CD14-positive monocyte (primary cell): ENCODE measurements at places on chromosomes 7 and 10.
A peak's percentile ranks its signal among the peaks of the same experiment; 100 is the strongest.

DNA sequence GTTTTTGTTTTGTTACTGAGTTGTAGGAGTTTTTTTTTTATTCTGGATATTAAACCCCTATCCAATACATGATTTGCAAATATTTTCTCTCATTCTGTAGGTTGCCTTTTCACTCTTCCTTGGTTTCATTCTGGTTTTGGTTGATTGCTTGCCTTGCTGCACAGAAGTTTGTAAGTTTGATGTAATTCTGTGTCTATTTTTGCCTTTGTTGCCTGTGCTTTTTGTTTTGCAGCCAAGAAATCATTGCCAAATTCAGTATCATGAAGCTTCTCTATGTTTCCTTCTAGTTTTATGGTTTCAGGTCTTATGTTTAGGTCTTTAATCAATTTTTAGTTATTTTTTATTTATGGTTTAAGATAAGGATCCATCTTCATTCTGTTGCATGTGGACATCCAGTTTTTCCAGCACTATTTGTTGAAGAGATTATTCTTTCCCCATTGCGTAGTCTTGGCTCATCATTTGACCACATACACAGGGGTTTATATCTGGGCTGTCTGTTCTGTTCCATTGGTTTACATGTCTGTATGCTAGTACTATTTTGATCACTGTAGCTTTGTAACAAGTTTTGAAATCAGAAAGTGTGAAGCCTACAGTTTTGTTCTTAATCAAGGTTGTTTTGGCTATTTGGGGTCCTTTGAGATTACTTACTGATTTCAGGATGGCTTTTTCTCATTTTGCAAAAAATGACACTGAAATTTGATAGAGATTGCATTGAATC, 26.4 kb downstream of the BMPR1A start:
- no peaks in the 10 kb centered on the region for H3K4me1 ChIP-seq
- no peak overlapping the region for H3K4me3 ChIP-seq
- no peak for DNase-seq
- H3K27me3 ChIP-seq: no peaks in the 10 kb centered on the region
- H3K36me3 ChIP-seq: no peaks in the 10 kb centered on the region

GRCh38 chr10:44314802-44315460, 70.0 kb downstream of the CXCL12 start:
- DNase-seq: no peak
- no peaks in the 10 kb centered on the region for H3K27me3 ChIP-seq

- no peaks in the 10 kb centered on the region for H3K36me3 ChIP-seq
- no peaks in the 10 kb centered on the region for H3K4me1 ChIP-seq
- no peak for DNase-seq
Observed at GRCh38 chr7:23234569-23235296, 11.8 kb upstream of the GPNMB start.

GRCh38 chr7:106618480-106618879, 42.5 kb downstream of the CCDC71L start:
- H3K4me1 ChIP-seq: no peaks in the 10 kb centered on the region
- H3K27me3 ChIP-seq: no peaks in the 10 kb centered on the region
- no peak overlapping the region for H3K4me3 ChIP-seq
- no peak for DNase-seq

- H3K4me3 ChIP-seq: no peak overlapping the region
- no peak overlapping the region for H3K27ac ChIP-seq
- peaks cover 13% of the 10 kb centered on the region for H3K4me1 ChIP-seq
Observed at GRCh38 chr10:88964869-88965415, 12.4 kb upstream of the ACTA2 start.

DNA sequence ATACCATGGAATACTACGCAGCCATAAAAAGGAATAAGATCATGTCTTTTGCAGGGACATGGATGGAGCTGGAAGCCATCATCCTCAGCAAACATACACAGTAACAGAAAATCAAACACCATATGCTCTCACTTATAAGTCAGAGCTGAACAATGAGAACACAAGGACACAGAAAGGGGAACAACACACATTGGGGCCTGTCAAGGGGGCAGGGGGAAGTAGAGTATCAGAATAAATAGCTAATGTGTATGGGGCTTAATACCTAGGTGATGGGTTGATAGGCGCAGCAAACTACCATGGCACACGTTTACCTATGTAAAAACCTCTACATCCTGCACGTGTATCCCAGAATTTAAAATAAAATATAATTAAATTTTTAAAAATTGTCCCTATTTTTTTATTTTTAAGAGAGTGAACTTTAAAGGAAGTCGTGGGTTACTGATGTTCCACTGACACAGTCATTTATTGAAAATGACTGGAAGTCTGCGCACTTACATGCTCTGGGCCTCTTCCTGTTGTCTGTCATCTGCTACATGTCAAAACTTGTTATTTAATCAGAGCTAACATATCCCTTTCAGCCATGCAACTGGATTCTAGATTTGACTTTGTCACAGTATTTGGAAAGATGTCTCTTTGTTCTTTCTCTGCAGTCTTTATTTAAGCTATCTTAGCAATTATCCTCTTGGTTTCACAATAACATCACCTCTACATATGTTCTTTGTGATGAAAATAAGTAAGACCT, 73.7 kb upstream of the ABCB5 start:
- DNase-seq: peak; percentile 17
- H3K27ac ChIP-seq: no peak overlapping the region
- no peaks in the 10 kb centered on the region for H3K4me1 ChIP-seq

DNA sequence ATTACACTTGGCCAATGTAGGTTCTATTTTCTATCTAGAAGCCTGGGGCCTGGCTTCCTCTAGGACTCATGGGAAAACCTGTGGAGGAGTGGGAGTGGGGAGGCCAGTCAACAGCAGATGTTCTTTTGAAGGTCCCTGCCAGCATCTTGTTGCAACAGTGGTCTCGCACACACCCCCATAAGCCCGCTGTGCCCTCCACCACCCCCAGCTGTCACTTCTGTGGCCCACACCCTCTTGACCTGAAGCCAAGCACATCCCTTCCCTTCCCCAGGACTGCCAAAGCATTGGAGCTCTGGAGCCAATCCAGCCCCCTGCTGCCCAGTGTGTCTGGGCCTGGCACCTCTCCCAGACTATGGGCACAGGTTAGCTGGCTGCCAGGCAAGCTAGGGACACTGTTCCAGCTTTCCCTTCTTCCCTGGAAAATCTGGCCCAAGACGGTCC, 1.9 kb upstream of the STX1A start:
- no peak for DNase-seq
- peaks cover 79% of the 10 kb centered on the region for H3K27me3 ChIP-seq
- no peak overlapping the region for H3K4me3 ChIP-seq
- H3K36me3 ChIP-seq: no peaks in the 10 kb centered on the region
- no peak overlapping the region for H3K27ac ChIP-seq

DNA sequence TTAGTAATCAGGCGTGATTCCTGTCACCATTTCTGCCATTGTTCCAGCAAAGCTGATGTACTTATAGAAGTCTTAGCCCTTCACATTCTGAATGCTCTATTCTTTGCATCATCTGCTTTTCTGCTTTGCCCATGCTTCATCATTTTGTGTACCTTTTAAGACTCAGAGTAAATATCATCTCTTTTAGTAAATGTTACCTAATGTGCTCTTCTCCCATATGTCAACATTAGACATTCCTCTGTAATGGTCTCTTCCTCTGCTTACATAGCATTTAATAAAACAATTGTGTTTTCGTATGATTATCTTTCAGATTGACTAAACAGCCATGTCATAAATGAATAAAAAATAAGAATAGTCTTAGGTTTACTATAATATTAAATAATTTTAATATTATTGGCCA, 719.6 kb upstream of the GRM3 start:
- H3K27ac ChIP-seq: no peak overlapping the region
- no peaks in the 10 kb centered on the region for H3K4me1 ChIP-seq
- no peak overlapping the region for H3K4me3 ChIP-seq
- no peaks in the 10 kb centered on the region for H3K36me3 ChIP-seq
- no peaks in the 10 kb centered on the region for H3K27me3 ChIP-seq
- DNase-seq: no peak

DNA sequence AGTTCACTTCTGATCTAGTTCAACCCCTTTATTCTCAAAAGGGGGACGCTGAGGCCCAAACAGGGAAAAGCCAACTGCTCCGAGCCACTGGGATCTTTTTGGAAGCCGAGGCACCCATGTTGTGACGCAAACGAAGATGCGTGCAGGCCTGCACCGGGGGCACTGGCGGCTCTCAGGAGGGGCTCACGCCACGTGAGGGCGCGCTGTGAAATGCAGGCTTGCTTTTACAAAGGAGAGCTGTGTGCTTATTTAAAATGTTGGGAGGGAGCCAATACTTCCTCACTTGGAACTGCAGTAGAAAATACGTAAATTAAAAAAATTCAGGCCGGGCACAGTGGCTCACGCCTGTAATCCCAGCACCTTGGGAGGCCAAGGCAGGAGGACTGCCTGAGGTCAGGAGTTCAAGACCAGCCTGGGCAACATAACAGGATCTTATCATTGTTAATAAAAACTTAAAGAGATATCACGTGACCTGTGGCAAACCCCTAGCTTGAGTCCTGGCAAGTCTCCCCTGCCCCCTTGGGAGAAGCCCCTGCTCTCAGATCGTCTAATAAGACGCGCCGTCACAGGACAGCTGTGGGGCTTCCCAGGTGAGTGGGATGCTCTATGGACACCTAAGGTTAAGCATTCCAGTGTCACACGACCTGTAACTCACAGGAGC, 16.3 kb downstream of the BRI3 start:
- no peaks in the 10 kb centered on the region for H3K4me1 ChIP-seq
- H3K4me3 ChIP-seq: no peak overlapping the region
- peaks cover 50% of the 10 kb centered on the region for H3K36me3 ChIP-seq
- no peak overlapping the region for H3K27ac ChIP-seq
- no peaks in the 10 kb centered on the region for H3K27me3 ChIP-seq

DNA sequence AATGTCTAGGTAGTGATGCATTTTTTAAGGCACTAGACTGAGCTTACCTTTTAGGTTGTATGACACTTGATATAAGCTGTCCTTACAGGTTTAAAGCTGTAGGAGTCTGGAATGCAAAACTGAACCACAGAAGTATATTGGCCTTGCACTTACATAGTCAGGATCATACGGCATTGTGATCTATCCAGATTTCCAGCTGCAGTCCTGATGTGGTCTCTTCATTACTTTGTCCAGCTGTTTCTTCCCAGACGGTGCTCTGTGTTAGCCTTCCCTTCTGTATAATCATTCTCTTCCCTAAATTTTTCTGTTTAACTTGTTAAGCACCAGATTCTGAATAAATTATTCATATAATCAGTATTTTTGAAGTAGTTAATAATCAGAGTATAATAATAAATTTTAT, 67.1 kb downstream of the AUTS2 start:
- DNase-seq: no peak
- H3K4me3 ChIP-seq: no peak overlapping the region
- H3K27me3 ChIP-seq: no peaks in the 10 kb centered on the region

- no peak overlapping the region for H3K4me3 ChIP-seq
- no peaks in the 10 kb centered on the region for H3K36me3 ChIP-seq
- DNase-seq: no peak
- no peak overlapping the region for H3K27ac ChIP-seq
- H3K4me1 ChIP-seq: no peaks in the 10 kb centered on the region
Observed at GRCh38 chr7:105885387-105886111, 9.2 kb upstream of the ATXN7L1 start.

- H3K4me3 ChIP-seq: no peak overlapping the region
- no peaks in the 10 kb centered on the region for H3K36me3 ChIP-seq
- DNase-seq: no peak
- H3K4me1 ChIP-seq: peaks cover 20% of the 10 kb centered on the region
- peaks cover 2% of the 10 kb centered on the region for H3K27me3 ChIP-seq
Observed at GRCh38 chr7:149875396-149875795, 1.6 kb downstream of the ATP6V0E2 start.
